Dermis lymphatic vessel endothelial cell (primary cell): ENCODE measurements at places on chromosomes 3 and 15. TPM values are rescaled to one million over a fixed set of nuclear protein-coding genes. Genes with fewer than 3 reads are reported as not detected.

GALNT15 gene
- total RNA-seq = 41.0 and 82.4 TPM in 2 replicates

SUCNR1 gene
- under 0.01 TPM in 1 of 2 replicates, not detected in the other for total RNA-seq

SPG11 gene
- total RNA-seq = 37.3 and 41.0 TPM in 2 replicates

B4GALT4 gene
- total RNA-seq = 4.0 and 4.8 TPM in 2 replicates

RBP2 gene
- not detected in 2 replicates for total RNA-seq

GUCA1C gene
- not detected in 2 replicates for total RNA-seq

MESD gene
- total RNA-seq = 13.3 and 15.4 TPM in 2 replicates

EXD1 gene
- not detected in 2 replicates for total RNA-seq

TOP2B gene
- total RNA-seq = 69.1 and 113 TPM in 2 replicates
